ENCODE measurements at places on chromosomes 3 and 15.
A peak's percentile ranks its signal among the peaks of the same experiment; 100 is the strongest.

GRCh38 chr3:72810063-72810462, 38.2 kb downstream of the SHQ1 start:
- no peak for DNase-seq

- no peak for DNase-seq
These were observed 138.6 kb downstream of the P2RY1 start for GRCh38 chr3:152973575-152973974.

DNA sequence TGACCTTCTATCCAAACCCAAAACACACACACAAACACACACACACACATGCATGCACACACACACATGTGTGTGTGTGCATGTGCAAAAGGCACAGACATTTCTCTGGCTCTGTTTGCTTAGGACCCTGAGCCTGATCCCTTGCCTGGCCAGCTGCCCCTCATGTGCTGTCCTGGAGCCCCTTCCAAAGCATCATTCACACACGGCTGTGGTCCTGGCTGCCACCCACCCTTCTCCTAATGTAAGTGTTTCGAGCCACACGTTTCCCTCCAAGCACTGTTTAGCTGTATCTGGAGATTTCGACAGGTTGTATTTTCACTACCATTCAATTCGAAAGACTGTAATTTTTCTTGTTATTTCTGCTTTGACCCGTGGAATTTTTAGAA, 45.8 kb upstream of the KLF13 start:
- no peak for DNase-seq

DNA sequence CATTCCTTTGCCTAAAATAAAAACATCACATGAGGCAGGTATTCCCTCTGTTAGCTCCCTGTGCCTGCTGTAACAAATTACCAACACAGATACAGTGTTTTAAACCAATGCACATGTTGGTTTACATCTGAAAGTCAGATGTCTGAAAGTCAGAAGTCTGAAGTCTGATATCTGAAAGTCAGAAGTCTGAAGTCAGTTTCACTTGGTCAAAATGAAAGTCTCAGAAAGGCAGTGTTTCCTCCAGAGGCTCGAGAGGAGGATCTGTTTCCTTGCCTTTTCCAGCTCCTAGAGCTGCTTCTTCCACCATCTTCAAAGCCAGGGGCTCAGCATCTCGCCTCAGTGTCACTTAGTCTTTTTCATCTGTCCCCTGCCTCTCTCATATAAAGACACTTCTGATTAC, 22.0 kb downstream of the SST start:
- DNase-seq, result peak; percentile 8

DNA sequence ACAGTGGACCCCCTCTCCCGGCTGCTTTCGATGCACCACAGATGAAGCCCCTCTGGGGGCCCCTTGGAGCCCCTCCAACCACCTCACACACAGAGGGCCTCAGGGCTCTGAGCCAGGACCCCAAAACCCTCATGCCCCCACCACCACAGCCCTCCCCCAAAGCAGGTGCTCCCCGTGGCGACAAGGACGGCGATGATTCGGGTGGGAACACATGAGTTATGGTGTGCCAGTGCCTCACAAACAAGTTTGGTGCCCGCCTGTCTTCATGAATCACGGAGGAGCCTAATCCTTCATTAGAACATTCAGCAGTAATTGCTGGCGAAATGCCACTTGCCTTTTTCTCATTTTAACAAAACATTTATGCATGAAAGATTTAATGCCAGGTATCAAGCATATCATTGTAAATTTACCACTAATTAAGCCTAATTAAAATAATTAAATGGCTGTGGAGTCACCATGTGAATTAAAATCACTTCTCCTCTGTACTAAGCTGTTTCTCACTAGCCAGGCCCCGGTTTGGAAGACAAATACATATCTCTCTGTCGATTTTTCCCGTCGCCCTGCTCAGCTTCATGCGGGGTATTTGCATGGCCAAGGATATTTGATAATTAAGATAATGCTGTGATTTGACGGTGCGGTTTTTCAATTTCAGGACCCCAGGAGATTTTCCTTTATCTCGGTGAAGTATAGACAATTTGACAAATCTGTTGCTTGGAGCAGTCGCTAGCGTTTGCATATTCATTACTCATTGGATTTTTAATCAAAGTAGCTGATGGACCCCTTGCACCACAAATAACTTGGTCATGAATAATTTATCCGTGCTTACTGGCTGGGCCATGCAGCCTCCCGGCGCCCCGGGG, 157.0 kb downstream of the TLE3 start:
- no peak for DNase-seq

DNA sequence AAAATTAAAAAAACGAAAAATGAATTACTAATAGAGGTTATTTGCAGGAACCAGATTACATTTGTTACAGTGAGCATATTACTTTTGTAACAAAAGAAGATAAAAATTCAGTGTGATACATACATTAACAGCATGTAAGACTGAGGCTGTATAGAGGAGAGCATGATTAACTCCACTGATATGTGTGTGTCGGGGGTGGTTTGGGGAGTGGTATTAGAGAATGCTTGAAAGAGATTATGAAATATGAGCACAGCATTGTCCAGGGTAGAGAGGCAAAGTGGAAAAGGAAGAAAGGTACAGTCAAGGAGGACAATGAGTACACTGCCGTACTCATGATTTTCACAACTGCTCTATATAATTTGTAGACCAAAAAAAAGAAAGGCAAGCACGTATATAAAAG, 62.9 kb upstream of the LRRFIP2 start:
- no peak for DNase-seq

DNA sequence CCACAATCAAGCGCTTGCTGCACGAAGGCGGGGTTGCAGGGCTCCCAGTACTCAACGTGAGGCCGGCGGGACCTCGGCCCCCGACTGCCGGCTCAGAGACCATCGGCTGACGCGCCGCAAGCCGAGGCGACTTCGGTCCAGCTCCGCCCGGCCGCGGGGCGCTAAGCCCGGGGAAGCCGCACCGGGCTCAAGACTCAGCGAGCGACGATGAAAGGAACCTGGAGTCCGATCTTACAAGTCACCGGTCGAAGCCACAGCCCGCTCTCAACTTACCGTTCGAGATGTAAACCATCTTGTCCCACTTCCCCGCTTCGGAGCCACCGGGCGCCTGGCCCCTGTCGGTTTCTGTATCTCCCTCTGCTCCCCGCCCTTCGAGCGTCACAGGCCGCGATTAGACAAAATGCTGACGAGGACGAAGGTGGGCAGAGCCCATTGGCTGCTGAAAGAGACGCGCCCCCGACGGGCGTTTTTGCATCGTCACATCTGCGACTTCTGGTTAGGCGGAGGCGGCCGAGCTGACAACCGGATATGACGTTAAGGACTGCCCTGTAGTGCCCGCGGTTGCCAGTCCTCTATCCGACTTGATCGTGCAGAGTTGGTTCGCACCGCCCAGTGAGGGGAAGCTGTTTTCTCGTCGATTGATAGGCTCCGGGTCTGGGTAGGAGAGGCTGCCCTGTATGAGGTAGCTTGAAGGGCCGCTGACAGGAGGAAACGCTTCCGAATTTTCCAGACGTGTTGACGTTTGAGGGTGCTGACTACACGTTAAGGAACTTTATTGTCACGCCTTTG, at the start of gene SELENOK:
Gene SELENOK, minus strand, starts transcription at position 363 of the 789 bp plus-strand sequence.
- peak; percentile 92 for DNase-seq

DNA sequence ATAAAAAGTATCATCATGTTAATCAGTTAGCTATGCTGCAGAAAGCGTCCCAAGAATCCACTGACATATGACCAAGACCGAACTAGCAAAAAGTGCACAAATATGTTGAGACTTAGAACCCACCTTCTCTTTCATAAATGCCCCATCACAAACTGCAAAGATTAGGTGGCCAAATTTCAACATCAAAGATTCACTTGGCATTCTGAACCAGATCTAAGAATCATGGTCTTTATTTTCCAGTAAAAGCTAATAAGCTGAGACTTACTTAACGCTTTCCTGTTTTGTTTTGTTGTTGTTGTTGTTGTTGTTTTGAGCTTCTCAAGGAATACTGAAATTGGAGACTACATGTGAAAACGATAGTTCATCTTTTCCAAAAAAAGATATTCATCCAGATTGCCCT, 62.4 kb downstream of the ZBTB20 start:
- DNase-seq, result no peak

- DNase-seq, result no peak
These were observed 254.9 kb upstream of the GOLGA6L4 start for GRCh38 chr15:83980637-83981036.

DNA sequence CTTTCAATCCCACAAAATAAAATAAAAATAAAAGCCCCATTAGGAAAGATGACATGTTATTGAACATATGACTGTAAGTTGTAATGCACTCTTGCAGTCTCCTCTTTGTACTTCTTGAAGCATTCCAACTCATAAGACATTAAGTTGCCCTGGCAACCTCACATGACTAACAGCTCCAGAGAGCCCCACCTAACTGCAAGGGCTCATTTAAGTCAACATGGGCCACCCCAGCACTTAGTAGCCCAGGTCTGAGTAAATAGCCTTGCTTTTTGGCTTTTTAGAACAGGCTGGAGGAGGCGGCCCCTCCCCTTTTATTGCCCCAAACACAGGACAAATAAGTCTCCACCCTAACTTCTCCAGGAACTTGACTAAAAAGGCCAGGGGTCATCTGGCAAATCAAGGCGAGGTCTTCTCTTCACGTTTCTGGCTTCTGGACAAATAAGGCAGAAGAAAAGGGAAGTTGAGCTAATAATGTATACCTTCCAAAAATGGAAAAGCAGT, 135.1 kb downstream of the TMCO5A start:
- DNase-seq, result no peak

- DNase-seq, result no peak
These were observed 43.4 kb downstream of the APBA2 start for GRCh38 chr15:28929200-28929599.

GRCh38 chr3:66033241-66034138, 5.2 kb downstream of the MAGI1 start:
- DNase-seq, result peak; percentile 62

DNA sequence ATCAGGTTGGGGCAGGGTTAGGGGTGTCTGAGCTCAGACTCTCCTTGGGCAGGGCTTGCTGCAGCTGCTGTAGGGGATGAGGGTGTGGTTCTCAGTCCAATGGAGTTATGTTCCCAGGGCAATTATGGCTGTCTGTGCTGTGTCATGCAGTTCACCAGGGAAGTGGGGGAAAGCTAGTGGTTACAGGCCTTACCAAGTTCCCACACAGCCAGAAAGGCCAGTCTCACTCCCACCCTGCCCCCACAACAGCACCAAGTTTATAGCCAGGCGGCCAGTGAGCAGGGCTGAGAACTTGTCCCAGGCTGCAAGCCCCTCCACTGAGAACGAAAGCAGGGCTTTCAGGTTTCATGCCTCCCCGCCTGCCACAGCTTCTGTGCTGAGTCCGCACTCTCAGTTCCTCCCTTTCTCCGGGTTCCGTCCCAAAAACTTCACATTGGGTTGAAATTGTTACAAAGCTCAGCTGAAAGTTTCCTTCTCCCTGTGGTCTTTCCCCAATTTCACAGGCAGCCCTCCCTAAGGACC, 19.6 kb upstream of the CPOX start:
- no peak for DNase-seq

DNA sequence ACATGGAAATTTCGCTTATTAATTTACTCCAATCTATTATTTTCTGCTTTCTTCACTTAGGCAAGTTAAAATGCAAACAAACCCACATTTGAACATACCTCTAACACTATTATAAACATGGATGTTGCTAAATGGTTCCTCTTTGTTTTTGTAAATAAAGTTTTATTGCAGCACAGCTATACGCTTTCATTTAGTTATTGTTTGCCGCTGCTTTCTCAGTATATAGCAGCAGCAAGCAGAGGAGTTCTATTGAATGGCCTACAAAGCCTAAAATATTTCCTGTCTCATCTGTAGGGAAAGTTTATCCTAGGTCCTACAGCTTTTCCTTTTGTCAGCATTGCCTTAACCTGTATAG, 7.9 kb upstream of the CHD2 start:
- DNase-seq, result no peak

DNA sequence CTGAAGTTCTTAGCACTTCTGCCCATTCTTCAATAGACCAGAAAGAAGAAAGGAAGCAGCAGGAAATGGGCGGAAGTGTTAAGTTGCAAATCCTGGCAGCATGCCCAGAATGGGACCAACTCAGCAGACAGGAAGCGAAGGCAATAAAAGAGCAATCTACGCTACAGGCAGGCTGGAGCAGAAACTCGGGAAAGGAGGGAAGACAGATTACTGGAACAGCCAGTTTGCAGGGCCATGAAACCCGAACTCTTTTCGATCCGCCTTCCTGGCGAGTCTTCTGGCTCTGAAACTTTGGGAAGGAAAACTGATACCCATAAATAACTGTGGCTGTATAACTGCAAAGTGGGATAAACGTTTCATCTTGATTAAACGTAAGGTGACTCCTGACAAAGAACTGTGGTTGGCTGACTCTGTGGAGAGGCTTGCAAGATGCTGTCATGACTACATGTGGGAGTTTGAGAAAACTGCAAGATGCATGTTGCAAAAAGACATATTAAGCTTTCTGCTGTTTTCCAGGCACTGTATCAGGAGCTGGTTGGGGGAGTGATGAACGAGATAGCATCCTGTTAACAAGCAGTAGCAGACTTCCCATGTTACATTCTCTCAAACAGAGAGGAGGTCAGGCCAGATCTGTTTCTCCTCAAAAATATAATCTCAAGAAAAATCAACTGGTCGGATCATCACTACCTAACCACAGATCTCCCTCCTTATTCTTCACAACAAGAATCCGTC, 67.8 kb downstream of the FMN1 start:
- no peak for DNase-seq

DNA sequence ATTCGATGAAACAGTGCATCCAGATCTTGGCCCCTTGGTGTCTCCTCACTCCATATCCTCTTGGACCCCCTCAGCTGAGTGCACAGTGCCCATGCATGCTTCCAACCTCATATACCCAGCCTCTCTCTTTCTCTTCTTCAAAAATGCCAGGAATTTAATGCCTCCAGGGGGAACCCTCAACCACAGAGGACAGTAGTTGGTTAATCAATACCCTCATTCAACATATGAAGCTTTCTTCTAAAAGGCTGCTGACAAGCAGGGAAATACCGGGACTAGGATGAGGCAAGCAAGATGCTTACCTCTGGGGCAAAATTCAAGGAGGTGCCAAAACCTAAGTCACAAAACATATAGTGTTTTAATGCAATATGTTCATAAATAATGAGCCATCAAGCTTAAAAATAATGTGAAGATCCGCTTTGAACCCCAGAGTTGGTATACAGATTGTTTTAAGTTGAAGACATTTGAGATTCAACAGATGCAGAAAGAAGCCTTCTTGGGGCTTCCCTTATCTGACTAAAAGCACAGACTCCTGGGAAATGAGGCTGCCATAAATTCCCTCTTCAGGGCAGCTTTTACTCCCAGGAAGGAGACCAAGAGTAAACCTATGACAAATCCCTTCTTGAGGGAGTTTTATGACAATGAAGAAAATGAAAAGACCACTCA, 48.2 kb upstream of the FHIT start:
- no peak for DNase-seq

- DNase-seq, result no peak
These were observed 9.2 kb upstream of the ACSBG1 start for GRCh38 chr15:78243491-78243941.

DNA sequence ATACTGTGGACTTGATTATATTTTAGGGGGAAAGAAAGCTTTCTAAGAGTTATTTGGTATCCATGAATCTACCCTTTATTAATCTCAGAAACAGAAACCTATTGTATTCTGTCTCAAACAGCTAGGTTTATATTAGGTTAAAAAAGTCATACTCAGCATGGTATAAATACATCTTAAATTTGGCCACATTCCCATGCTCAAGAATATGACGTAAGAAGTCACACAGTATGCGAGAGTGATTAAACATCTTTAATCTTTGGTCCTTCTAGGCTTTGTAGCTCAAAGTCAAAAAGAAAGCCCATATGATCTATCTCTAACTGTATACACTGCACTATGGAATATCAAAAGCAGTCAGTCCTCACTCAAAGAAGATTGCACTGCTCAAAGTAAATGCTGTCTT, 131.4 kb downstream of the EPHA3 start:
- no peak for DNase-seq

- no peak for DNase-seq
These were observed 12.7 kb downstream of the SOX2 start for GRCh38 chr3:181724192-181724965.

Data from GM13976 (cell line).